Stromal cell of bone marrow (primary cell): ENCODE measurements at places on chromosomes 3 and 15.

DNA sequence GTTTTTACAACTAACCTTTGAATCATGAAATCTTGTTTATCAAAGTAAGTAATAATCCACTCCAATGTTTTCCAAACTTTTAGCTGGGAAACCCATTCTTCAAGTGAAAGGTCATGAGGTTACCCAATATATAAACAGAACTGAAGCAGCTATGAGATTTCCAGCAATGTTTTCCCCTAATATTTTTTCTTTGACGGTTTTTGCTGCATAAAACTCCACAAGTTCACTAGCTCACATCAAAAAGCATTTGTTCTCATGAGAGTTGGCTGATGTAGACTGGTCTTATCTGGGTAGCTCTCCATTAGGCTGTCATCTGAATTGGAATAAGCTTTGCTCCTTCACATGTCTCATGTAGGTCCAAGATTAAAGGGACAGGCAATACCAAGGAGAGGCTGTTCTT, 241.2 kb upstream of the LRRC3B start:
- no peak for DNase-seq

DNA sequence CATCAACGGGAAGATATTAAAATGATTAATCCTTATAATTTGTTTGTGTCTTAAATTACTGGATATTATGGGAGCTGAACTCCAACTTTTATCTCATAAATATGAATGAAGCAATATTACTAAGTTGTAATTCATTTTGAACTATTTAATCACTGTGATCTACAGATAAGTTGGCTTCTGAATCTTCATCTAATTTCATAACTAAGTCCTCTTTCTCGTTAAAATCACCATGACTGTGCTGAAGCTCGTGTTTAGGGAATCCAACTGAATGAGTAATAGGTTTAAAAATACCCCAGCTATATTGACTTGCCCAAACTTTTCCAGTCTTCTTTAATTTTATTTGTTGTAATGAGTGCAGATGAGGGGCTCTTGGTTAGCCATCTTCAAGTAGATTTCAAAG, 14.1 kb downstream of the MDFIC2 start:
- peak; percentile 13 for DNase-seq

GRCh38 chr3:19202303-19202702, 54.0 kb downstream of the KCNH8 start:
- no peak for DNase-seq

DNA sequence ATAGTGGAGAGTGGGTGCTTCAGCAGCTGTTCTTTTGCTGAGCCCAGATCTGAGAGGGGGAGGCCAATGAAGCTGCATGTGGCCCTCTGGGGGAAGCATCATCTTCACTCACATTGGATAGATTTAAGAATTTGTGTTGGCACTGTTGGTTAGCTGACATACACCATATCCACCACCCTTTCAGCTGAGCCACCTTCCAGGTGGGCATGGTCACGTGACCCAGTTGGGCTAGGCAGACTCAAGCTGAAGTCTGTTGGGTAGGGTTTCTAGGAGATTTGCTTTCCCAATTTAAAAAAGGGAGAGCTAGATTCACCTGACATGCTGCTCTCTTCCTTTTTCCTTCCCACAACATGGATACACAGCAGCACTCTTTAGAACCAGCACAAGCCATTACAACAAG, 311.0 kb downstream of the CHST2 start:
- no peak for DNase-seq

- peak; percentile 86 for DNase-seq
These were observed 23.5 kb upstream of the RAP2B start for GRCh38 chr3:153138276-153139210.

DNA sequence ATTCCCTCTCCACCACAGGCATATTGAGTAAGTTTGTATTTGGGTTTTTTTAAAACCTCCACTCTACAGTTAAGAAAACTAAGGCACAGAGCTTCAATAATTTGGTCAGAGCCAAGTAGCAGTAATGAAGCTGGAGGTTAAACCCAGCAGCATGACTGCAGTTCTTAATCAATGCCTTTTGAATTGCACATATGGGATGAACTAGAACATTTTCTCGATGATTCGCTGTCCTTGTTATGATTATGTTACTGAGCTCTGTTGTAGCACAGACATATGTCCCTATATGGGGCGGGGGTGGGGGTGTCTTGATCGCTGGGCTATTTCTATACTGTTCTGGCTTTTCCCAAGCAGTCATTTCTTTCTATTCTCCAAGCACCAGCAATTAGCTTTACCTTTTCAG, 1.6 kb upstream of the CCR5 start:
- no peak for DNase-seq

GRCh38 chr3:183878071-183878470, 6.6 kb downstream of the PARL start:
- no peak for DNase-seq

DNA sequence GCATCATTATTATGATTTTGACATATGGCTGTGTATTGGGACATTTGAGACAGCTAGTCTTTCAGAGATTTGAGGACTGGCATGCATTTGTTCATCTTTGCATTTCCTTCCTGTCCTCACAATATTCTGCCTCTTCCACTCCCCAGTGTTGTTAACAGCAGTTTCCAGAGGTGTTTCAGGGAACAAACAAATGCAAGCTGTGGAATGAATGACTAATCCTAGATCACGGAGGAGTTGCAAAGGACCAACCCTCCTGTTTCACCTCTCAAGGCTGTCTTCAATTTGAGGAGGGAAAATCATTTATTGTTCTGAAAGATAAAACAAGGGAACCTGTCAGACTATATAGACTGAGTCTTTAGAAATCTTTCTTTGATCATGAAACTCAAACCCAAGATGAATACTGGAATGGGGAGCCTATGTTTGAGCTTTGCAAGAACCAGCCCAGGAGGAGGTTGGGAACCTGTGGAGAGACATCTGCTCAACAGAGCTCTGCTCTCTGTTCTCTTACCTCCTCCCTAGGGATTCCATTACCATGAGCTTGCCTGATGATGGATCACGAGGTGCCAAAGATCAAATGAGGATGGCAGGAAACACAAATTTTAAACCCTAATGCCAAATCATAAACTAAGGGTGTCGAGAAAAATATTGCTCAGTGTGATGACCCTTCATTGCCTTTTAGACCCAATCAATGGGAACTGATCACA, 68.5 kb downstream of the SLC7A14 start:
- DNase-seq = no peak

DNA sequence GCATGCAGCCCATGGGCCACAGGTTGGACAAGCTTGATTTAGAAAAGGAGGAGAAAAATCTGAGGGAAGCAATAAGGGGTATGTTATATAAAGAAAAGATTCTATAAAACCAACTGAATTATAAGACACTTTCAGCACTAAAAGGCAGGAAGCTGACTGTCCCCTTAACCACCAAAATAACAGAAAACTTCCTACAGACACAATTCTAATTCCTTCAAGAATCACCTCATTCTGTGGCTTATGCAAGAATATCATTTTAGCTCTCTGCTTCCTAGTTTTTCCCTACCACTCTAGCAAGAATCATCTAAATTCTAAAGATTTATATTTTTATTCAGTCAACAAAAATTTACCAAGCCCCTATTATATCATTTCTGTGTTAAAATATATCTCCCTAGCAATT, 6.3 kb downstream of the STAG1 start:
- no peak for DNase-seq

DNA sequence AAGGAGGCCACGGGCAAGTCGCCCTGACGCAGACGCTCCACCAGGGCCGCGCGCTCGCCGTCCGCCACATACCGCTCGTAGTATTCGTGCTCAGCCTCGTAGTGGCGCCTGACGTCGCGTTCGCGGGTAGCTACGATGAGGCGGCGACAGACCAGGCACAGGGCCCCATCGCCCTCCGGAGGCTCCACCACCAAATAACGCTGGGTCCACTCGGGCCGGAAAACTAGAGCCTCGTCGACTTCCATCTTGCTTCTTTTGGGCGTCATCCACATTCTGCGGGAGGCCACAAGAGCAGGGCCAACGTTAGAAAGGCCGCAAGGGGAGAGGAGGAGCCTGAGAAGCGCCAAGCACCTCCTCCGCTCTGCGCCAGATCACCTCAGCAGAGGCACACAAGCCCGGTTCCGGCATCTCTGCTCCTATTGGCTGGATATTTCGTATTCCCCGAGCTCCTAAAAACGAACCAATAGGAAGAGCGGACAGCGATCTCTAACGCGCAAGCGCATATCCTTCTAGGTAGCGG, at the start of gene EPM2AIP1:
Gene EPM2AIP1, minus strand, starts transcription at position 326 of the 520 bp plus-strand sequence. Its CDS starts 54 bp downstream, at position 272.
- DNase-seq = no peak

- no peak for DNase-seq
These were observed 13.2 kb upstream of the TMEM158 start for GRCh38 chr3:45239254-45239653.

DNA sequence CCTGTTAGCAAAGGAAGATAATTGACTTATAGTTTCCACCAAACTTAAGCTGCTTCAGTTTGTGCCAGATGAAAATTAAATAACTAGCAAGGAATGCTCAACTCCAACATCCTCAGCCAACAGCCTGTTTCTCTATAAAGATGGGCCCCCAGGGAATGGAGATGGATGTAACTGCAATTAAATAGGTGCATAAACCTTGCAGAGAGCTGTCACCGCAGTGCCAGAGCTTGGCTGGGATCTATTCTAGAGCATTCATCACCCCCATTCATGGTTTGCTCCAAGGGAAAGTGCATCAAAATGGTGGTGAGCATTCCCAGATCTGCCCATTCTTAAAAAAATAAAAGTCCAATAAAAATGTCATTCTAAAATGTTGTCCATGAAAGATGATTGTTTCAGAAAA, 19.7 kb upstream of the RORA start:
- no peak for DNase-seq

DNA sequence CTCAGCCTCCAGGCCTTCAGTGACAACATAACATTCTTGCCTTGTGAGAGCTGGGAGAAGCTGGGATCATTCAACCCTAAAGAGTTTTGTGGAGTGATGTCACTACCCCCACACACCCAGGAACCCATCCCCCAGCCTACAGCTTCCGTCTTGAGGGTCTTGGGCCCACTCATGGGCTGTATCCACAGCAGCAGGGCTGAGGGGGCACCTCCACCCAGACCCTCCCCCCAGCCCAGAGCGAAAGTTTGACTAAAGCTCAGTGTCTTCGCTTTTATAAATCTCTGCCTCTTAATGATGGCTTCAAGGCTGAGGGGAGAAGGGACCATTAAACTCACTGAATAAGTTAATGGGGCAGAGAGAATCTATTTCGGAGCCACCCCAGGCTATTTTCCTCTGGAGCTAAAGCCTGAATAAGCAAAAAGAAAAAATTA, 23.8 kb downstream of the NTRK3 start:
- no peak for DNase-seq

- no peak for DNase-seq
These were observed 297.6 kb downstream of the VPS13C start for GRCh38 chr15:61762676-61763075.

DNA sequence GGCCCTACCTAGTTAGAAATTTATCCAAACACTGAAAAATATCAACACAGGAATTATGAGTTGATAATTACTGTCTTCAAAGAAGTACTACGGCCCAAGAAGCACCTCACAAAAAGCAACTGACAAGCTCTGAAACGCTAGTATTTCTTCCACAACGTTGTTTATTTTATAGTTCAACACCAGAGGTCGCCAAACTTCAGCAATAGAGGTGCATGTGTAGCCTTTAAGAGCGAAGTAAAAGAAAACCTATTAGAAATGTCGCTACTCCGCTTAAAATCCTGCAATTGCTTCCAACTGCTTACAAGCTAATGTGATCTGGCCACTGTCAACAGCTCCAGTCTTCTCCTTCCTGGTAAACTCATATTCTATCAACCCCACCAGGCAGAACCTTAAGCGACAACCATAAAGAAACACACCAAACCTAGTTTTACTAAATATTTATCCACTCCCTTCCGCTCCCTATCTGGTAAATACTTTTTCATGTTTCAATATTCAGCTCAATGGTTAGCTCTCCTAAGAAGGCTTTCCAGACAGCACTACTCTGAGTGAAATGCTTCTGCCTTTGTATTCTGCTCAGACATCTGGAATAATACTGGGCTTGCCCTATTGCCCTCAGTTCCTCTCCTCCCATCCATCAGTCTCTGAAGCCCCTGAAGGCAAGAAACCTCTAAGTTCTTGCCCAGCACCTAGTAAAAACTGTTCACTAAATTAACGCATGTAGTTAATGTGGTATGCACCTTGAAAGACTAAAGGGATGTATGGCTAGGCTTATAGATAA, 110.2 kb downstream of the NR1I2 start:
- DNase-seq = peak; percentile 63
